Renal pelvis (tissue), 12 donors: ENCODE measurements at places on chromosomes 3 and 15. TPM values are rescaled to one million over a fixed set of nuclear protein-coding genes. Genes with fewer than 3 reads are reported as not detected.

DNA sequence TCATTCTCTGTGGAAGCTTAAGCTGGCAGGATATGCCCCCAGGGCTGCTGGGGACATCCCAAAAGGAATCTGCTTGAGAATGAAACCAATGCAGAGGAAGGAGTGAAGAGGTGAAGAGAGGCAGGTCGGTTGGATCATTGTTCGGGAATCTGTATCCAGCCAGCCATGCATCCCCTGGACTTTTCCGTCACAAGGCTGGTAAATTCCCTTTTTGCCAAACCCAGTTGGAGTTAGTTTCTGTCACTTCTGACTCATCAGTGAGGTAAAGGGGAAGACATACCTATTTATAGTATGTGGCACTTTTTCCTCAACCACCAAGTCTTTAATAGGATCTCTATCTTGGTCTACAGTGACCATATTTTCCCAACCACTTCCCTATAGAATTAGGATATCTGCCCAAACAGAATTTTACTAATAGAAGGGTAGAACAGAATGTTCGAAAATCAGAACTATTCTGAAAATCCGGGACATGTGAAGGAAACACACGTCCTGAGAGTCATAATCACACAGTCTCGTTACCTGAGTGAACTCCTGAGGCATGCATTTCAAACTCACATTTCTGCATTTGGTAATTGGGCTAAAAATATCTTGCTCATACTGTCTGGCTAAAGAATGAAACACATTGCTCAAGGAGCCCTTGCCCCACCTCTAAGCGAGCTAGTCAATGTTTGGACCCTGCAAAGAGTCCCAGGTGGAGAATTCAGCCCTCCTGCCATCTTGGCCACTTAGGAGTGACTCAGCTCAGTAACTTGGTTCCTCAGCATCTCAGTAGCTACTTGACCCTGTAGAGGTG is 289.7 kb upstream of the ADAMTS9 start:
- no peak for DNase-seq

Gene REC114
- 0.55 TPM for polyA plus RNA-seq

- no peak for DNase-seq
Measured at GRCh38 chr3:58154626-58155449, 55.9 kb downstream of the DNASE1L3 start.

Gene LNP1
- 4.6 TPM for polyA plus RNA-seq

- no peak for DNase-seq
Measured at GRCh38 chr15:80997692-80998091, 3.0 kb upstream of the TLNRD1 start.

Gene CA12
- 128 TPM for polyA plus RNA-seq

GRCh38 chr3:193814166-193814892 is 221.3 kb downstream of the OPA1 start:
- no peak for DNase-seq

GRCh38 chr15:38863381-38863780 is 298.8 kb upstream of the RASGRP1 start:
- DNase-seq = no peak

DNA sequence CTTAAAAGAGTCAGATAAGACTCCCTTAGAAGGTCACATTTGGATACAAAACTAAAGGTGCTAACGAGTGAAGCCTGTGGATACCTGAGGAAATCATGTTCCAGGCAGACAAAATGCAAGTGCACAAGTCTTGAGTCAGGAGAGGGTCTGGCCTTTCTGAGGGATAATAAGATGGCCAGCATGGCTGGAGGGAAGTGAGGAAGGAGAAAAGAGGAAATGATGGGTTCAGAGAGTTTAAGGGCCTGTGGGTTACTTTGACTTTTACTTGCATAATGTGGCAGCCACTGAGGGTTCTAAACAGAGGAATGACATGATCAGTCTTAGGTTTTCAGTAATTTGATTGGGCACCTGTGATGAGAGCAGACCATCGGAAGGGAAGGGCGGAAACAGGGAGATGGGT is 3.5 kb upstream of the ROPN1B start:
- DNase-seq = no peak

GRCh38 chr3:76585794-76586392 is 454.0 kb upstream of the ROBO2 start:
- DNase-seq = peak; percentile 11

Gene ZNF770
- polyA plus RNA-seq = 67.6 TPM

Gene CCR4
- 0.28 TPM for polyA plus RNA-seq

- DNase-seq = no peak
Measured at GRCh38 chr3:27630885-27631284, 91.2 kb downstream of the EOMES start.

DNA sequence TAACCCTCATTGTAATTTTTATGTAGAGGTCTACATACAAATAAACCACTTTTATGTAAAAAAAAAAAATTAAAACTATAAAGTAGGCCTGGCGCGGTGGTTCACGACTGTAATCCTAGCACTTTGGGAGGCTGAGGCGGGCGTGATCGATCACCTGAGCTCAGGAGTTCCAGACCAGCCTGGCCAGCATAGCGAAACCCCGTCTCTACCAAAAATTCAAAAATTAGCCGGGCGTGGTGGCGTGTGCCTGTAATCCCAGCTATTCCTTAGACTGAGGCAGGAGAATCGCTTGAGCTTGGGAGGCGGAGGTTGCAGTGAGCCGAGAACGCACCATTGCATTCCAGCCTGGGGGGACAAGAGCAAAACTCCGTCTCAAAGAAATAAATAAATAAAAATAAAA is 766 bp upstream of the SLC12A6 start:
- no peak for DNase-seq

Gene CFAP100
- polyA plus RNA-seq = 1.1 TPM

DNA sequence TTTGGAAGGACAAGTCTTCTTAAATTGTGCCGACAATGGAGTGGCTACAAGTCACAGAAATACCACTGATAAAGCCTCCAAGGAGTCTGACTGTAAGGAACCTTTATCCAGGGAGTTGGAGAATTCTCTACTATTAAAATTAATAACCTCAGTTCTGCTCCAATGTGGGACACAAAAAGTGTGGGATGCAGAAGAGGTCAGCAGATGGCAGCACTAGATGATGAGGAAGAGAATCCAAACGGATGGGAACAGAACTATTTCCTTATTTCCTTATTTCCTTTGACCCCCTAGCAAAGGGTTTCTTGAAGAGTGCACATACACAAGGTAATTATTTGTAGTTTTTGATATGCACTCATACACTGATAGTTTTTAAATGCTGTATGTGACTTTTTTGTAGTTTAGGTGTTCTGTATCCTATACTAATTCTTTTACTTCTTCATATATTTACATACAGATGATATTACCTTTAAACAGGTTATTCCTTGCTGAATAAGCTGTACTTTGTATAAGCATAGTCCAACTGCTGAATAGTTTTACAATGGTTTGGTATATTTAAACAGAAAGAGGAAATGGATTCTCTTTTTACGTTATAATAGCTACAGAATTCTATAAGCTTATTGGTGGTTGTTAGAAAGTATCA is 25.6 kb upstream of the NLGN1 start:
- DNase-seq = no peak

DNA sequence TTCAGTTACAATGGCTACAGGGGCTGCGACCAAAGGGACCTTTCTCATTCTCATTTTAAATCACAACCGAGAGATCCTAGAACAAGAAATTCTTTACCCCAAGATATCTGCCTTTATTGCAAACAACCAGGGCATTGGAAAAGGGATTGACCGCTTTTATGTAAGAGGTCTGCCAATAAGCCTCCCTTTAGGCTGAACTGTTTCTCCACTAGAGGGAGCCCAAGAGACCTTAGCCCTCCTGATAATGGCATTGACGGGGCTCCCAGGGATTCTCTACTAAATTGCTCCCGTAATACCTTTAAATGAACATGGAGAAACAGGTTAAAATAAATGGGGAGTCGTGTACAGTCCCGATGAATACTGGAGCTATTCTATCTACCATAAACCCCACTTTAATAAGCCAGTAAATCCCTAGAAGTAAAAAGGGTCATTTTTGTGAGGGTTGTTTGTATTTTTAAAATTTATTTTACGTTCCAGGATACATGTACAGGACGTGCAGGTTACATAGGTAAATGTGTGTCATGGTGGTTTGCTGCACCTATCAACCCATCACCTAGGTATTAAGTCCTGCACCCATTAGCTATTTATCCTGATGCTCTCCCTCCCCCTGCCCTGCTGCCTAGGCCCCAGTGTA is 7.5 kb upstream of the IGSF10 start:
- no peak for DNase-seq

- DNase-seq = no peak
Measured at GRCh38 chr3:39937315-39937714, 127.9 kb downstream of the MYRIP start.

GRCh38 chr15:77557564-77557963 is 75.1 kb downstream of the LINGO1 start:
- DNase-seq = no peak

- peak; percentile 48 for DNase-seq
Measured at GRCh38 chr3:119294696-119295671, 801 bp downstream of the ARHGAP31 start.

Gene NUP210
- polyA plus RNA-seq = 31.8 TPM

Gene KNG1
- 84.2 TPM for polyA plus RNA-seq

- no peak for DNase-seq
Measured at GRCh38 chr15:85274315-85275050, 105.9 kb upstream of the AKAP13 start.

Gene FANCD2OS
- not detected for polyA plus RNA-seq

- DNase-seq = no peak
Measured at GRCh38 chr15:95078003-95078402, 846.6 kb downstream of the MCTP2 start.

DNA sequence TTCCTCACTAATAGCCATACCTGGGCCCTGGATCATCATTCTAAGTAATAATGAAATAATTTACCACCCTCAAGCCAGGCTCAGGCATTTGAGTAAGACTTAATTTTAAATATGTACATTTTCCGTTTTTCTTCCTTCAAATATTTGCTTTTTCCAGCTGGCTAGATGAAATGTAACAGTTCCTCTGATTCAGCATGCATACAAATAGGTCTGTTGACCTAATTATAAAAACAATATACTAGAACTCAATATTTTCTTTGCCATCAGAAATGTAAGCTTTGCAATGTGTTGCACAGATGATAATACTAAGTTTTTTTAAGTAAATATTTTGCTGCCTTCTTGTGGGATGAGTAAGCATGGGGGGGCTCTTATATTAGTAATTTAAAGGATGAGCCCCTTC is 91.6 kb downstream of the FEZF2 start:
- no peak for DNase-seq

DNA sequence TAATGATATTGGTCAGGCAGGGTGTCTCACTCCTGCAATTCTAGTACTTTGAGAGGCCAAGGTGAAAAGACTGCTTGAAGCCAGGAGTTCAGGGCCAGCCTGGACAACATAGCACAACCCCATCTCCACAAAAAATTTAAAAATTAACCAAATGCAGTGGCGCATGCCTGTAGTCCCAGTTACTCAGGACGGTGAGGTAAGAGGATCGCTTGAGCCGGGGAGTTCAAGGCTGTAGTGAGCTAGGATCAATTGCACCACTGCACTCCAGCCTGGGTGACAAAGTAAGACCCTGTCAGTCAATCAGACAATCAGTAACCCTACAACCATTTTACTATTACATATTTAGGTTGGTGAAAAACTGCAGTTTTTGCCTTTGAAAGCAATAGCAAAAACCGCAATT is 43.0 kb downstream of the RBM15B start:
- DNase-seq = no peak

- no peak for DNase-seq
Measured at GRCh38 chr3:163877805-163878204, 1200.5 kb downstream of the SI start.

DNA sequence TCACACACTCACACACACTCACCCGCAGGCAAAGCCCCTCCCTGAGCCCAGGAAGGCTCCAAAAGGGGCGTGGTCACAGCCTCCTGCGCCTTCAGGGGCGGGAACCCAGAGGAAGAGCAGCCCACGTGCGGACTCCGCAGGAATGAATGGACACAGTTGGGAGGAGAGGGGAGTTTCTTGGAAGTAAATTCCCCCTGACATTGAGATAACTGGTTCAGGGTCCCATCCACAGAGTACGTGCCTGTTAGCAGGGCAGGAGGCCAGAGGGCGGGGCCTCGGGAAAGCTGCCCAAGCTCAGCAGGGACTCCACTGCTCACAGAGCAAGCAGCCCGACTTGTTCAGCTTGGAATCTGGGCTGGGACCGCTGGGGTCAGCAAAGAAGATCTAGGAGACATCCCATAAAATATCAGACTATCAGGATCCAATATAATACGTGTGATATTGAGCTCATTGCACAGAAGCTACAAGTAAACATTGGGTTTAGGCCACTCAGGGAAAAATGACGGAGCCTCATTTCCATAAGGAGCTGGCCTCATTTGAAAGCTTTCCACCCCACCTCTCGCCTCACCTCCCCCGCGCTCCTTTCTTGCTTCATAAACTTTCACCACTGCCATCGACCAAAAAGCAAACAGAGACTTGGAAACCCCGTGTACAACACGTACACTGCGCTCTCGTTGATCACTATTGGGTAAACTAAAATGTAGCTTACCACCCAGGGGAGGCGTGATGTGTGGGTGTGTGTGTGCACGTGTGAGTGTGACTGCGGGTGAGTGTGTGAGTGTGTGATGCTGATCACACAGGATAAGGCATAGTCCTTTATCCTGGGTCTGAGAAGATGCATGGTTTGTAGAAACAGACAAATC is 36.0 kb downstream of the TM2D3 start:
- peak; percentile 71 for DNase-seq

Gene PAK6
- 7.7 TPM for polyA plus RNA-seq

DNA sequence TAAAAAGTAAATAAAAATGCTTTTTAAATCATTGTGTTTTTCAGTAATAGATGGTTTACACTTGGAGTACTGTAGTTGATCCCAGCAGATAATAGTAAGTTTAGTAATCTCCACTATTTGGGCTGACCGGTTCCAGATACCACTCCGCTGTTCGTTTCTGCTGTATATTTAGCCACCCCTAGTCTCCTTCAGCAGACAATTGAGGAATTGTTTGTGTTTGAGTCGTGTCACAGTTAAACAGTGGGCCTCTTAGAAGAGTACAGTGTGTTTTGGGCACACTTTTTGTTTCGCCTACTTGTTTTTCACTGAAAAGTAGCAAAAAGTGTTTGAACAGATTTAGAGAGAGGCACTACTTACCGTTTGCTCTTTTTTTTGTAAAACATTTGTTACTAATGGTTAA is 33.2 kb downstream of the PAK2 start:
- DNase-seq = no peak

- no peak for DNase-seq
Measured at GRCh38 chr3:105580296-105580965, 213.7 kb downstream of the ALCAM start.

DNA sequence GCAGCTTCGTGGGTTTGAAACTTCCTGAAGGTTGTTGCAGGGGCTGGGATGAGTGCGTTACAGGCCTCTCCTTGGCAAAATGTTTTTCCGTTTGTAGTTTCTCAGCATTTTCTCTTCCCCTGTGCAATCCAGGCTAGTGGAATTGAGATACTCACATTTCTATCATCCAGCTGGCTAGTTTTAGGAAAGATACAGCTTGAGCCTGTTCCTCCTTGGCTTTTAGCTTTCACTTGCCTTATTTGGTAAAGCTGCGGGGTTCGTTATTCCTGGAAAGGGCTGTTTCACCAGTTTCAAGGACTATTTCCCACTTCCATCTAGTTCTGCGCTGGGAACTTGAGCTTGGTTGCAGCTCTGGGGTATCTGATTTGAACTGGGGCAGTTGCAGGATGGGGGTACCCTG is 90.3 kb downstream of the ITPR1 start:
- no peak for DNase-seq

Gene IQCF5
- not detected for polyA plus RNA-seq

- no peak for DNase-seq
Measured at GRCh38 chr3:159366476-159366875, 564.6 kb downstream of the MFSD1 start.
